ENCODE measurements at places on chromosomes 2 and 18.

DNA sequence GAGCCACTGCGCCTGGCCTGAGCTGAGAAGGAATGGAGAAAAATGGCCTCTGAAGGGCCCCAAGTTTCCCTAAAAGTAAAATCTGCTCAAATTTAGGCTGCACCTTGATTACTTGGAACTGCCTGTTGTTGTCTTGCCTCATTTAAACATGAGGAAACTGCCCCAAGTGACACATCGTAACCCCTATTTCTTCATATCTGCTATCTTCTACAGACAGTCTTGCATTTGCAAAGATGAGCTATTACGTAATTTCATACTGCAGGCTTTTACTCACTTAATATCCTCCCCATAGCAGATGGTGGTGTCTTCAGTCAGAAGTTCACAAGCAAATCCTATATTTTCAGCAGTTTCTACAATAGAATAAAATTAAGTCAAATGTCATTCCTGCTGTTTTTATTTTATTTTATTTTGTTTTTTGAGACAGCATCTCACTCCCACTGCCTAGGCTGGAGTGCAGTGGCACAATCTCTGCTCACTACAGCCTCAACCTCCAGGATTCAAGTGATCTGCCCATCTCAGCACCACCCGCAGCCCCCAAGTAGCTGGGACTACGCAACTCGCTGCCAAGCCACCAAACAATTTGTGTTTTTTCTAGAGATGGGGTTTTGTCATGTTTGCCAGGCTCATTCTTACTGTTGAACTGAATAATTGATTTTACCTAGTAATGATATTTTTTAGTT is 45.3 kb upstream of the NARS1 start:
- DNase-seq: no peak

DNA sequence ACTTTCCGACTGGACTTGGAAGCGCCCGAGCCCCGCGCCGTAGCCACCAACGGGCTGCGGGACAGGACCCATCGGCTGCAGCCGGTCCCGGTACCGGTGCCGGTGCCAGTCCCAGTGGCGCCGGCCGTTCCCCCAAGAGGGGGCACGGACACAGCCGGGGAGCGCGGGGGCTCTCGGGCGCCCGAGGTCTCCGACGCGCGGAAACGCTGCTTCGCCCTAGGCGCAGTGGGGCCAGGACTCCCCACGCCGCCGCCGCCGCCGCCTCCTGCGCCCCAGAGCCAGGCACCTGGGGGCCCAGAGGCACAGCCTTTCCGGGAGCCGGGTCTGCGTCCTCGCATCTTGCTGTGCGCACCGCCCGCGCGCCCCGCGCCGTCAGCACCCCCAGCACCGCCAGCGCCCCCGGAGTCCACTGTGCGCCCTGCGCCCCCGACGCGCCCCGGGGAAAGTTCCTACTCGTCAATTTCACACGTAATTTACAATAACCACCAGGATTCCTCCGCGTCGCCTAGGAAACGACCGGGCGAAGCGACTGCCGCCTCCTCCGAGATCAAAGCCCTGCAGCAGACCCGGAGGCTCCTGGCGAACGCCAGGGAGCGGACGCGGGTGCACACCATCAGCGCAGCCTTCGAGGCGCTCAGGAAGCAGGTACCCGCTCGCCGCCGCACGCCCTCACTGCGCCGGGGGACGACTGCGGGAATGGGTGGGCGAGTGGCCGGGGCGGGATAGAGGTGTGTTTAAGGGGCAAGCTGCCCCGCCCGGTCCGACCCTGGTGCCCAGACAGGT is 713 bp downstream of the ATOH8 start:
- DNase-seq: peak; percentile 56

DNA sequence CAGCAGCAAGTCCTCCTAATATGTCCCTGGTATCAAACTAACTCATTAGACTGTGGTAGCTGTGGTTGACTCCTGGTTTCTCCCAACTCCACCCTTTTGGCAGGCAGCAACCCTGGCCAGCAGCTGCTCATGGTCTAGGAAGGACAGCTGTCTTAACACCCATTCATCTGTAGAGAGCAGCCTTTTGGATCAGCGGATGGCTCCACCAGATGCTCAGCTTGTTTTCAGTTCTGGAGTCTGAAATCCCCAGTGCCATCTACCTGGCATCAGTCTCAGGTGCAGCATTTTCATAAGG is 100.5 kb downstream of the SPOPL start:
- DNase-seq: no peak

GRCh38 chr2:68784915-68785314 is 50.3 kb downstream of the ARHGAP25 start:
- DNase-seq: no peak

DNA sequence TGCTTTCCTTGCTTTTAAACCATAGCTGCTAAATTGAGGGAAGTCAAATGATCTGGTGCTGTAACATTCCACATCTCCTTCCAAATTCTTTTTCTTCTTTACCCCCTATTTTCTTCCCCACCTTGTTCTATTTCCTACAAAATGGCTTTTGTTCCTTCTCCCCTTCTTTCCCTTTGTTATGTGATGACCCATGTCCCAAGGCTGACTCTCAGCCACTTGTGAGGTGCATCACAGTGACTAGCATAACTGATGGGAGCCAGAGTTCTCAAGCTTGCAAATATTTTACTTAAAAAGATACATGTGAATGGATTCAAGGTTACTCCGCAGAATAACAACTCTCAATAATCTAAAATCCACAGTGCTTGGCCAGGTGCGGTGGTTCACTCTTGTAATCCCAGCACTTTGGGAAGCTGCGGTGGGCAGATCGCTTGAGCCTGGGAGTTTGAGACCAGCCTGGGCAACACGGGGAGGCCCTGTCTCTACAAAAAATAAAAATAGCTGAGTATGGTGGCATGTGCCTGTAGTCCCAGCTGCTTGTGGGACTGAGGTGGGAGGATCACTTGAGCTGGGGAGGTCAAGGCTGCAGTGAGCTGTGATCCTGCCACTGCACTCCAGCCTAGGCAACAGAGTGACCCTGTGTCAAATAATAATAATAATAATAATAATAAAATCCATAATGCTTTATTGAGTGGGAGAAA is 100.1 kb upstream of the CERS6 start:
- no peak for DNase-seq

DNA sequence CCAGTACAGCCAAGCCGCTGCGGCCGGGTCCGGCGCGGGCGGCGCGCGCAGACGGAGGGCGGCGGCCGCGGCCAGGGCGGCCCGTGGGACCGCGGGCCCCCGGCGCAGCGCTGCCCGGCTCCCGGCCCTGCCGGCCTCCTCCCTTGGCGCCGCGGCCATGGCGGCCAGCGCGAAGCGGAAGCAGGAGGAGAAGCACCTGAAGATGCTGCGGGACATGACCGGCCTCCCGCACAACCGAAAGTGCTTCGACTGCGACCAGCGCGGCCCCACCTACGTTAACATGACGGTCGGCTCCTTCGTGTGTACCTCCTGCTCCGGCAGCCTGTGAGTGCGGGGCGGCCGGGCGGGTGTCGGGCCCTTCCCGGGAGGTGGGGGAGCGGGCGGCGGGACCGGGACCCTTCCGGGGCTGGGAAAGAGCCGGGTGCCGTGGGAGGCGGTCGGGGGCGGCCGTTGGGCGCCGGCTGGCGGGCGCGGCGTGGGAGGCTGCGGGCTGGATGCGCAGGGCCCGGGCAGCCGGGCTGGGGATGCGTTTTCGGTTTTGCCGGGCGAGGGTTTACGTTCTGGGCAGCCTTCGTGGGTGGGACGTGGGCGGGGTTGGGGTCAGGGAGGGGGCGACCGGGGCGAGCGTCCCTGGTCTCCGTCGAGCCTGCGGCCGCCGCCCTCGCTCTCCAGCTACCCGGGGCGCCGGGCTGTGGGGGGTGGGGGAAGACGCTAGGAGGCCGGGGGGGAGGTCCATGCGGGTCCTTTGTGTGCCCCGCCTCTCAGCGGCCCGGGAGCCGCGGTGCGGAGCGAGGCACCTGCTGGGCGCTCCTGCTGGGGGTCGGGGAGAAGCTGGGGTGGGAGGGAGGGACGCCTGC is 537 bp downstream of the AGFG1 start:
- peak; percentile 78 for DNase-seq

GRCh38 chr2:154974041-154974440 is 275.5 kb downstream of the KCNJ3 start:
- DNase-seq: no peak

DNA sequence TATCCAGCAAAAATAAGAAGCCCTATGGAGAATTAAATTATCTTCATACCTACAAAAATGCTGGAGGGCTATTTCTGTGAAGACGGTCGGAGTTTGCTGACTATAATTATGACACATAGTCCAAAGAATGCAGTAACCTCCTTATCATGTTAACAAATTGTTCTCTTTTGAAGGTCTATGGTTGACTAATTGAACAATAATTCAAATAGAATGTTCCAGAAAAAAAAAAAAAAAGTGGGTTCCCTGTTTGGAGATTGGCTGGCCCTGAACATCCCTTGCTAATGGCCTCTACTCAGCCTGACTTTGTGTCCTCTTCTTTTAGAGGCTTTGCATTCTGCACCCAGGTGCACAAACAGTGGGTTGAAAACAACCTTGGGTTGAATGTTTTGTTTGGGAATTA is 82.8 kb upstream of the CCBE1 start:
- DNase-seq: no peak

- no peak for DNase-seq
Observed at GRCh38 chr2:28603821-28604220, 108.0 kb downstream of the PLB1 start.

GRCh38 chr2:62539606-62540407 is 33.8 kb upstream of the TMEM17 start:
- DNase-seq: no peak

- no peak for DNase-seq
Observed at GRCh38 chr2:242054406-242054805, 184.9 kb downstream of the RTP5 start.

DNA sequence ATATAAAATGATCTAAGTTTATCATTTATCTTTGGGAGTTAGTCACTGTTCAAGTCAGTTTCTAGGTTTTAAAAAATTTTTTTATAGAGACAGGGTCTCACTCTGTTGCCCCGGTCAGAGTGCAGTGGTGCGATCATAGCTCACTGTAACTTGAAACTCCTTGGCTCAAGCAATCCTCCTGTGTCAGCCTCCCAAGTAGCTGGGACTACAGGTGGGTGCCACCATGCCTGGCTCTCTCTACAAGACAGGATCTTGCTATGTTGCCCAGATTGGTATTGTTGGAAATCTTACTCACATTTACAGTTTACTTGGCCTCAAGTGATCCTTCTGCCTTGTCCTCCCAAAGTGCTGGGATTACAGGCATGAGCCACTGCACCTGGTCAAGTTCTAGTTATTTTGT is 74.5 kb downstream of the MIB1 start:
- no peak for DNase-seq

DNA sequence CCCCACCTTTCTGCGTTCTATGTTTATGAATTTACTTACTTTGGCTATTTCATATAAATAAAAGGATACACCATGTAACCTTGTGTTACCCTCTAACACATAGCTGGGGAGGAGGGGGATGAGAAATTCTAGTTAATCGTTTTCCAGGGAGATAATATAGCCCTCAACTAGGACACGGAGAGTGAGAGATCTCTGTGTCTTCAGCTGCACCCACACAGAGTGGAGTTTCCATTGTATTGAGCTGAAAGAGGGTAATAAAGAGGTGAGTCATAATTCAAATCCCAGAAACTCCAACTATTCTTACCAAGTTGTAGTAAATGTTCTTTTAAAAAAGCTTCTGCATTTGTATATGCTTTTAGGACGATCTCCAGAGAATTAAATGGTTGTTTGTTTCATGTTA is 110.1 kb upstream of the SULT1C3 start:
- no peak for DNase-seq

GRCh38 chr18:41630232-41630886 is 324.7 kb upstream of the PIK3C3 start:
- DNase-seq: no peak

DNA sequence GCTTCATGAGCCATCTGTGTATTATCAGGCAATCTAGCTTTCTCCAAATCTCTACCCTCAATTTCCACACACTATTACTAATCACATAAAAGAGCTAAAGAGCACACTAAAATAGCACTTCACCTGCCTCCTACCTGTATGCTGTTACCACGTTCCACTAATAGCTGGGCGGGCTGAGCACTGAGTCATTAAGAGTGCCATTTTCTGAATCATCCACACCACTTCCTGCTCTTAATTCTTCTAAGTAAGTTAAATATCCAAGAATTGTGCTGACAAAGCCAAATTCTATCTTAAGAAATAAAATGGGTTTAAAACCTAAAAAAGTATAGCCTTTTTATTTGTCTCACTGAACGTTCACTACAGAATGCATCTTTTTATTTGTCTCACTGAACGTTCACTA is 35.7 kb downstream of the NOL10 start:
- DNase-seq: no peak

DNA sequence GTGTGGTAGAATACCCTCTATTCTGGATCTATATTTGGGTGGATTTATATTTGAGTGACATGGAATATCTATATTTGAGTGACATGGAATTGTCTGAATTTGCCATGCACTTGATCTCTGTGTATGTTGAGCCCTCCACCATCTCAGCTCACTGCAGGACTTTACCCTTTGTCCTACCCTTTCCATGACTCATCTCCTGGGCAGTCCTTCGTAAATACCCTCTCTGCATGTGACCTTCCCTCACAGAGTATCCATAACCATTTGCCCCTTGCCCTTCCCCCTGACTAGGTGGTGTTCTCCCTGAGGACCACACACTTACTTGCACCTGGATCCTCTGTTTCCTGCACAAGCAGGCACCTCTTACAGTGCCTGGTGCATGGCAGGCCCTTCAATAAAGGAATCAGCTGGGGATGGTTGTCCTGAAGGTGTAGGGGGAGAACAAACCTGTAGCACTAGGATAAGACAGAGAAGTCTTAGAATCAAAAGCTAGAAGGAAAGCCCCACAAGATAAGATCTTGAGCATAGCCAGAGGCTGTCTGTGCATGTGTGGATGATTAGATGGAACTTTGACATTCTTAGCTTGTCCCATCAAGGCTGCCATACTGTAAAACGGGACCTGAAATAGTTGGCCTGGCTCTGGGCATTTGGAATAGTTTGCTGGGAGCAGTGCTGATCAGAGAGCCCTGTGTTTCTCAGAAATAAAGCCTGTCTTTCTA is 230.4 kb downstream of the FHOD3 start:
- DNase-seq: no peak

DNA sequence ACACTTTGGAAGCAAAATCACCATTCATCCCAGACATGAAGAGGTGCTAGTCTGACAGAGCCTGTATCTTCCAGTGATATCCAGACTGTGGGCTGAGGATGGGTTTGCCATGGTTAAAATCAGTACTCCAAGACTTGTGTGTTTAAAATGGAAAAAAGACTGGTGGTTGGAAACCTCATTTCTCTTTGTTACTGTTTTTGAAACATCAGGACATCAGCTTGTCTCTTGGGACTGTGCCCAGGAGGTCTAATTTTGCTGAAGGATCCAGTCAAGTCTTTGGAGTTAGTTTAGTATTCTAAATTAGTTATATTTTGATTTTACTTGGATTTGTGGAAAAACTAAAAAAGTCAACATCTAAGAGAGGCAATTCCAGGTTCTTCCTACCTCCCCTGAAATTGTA is 578.4 kb downstream of the PLCL1 start:
- DNase-seq: no peak

GRCh38 chr2:127228102-127228501 is 8.0 kb upstream of the CYP27C1 start:
- DNase-seq: no peak

- no peak for DNase-seq
Observed at GRCh38 chr2:60385648-60386047, 167.8 kb downstream of the BCL11A start.

- DNase-seq: peak; percentile 38
Observed at GRCh38 chr2:152222975-152223637, 47.5 kb upstream of the STAM2 start.

Measured in D341Med (cell line).